ENCODE measurements at places on chromosomes 7 and 10.
A peak's percentile ranks its signal among the peaks of the same experiment; 100 is the strongest.

GRCh38 chr10:126242397-126243260 lies 145.6 kb downstream of the ADAM12 start:
- DNase-seq, result no peak

DNA sequence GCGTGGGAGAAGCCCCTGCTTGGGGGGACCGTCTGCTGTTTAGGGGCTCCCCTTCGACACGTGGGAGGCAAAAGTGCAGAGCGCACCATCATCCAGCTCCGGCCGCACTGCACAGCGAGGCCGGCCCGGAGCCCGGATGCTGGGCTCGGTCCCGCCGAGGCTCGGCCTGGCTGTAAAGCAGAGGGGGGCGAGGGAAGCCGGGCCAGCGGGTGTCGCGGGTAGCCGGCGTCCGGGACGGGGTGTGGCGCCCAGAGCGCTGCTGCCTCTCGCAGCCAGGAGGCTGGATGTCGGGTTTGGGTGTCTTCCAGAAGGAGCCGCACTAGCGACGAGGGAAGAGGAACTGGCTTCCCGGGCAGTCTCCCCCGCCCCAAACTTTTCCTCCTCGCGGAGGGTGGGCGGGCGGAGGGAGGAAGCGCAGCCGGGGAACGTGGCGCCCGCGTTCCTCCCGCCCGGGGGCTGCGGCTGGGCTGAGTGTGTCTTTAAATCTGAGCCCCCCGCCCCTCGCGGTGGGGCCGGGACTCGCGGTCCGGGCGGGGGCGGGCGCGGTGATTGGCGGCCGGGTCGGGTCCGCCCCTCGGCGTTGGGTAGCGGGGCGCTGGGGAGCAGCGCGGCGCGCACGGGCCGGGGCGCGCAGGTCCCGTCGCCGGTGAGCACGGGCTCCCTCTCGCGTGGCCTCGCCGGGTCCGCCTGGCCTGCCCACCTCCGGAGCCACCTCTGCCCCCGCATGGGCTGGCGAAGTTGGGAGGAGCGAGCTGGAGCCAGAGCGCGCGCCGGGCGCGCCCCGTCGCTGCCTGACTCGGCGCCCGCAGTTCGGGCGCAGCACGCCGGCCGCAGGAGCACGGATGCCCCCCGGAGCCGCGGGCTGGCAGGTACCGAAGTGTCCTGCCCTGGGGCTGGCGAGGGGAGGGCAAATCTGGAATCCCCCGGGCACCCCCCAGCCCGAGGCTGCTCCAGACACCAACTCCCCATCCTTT lies at the start of gene PALD1:
Gene PALD1, plus strand, starts transcription at position 577 of the 974 bp plus-strand sequence. CDS start 47,185 bp downstream, outside the sequence.
- peak; percentile 82 for DNase-seq

DNA sequence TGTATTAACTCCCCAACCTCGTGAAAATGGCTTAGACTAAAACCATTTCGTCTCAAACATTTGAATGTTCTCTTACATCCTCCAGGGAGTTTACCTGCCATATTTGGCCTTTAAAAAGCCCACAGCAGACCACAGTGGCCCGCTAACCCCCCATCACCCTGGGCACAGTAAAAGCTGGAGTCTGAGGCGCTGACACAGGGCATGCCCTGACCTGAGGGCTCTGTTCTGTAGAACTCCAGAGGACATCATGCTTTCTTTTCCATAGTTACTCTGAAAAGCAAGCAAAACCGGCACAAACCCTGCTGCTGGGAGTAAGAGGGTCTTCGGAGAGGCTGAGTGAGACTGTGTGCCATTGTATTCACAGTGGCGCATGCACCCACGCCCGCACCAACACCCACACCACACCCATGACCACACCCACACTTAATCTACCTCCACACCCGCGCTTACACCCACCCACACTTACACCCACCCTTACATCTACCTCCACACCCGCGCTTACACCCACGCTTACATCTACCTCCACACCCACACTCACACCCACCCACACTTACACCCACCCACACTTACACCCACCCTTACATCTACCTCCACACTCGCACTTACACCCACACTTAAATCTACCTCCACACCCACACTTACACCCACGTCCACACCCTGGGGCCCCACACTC lies 32.1 kb downstream of the LRRC27 start:
- DNase-seq, result no peak

GRCh38 chr7:29345590-29345989 lies 151.0 kb downstream of the CHN2 start:
- no peak for DNase-seq

DNA sequence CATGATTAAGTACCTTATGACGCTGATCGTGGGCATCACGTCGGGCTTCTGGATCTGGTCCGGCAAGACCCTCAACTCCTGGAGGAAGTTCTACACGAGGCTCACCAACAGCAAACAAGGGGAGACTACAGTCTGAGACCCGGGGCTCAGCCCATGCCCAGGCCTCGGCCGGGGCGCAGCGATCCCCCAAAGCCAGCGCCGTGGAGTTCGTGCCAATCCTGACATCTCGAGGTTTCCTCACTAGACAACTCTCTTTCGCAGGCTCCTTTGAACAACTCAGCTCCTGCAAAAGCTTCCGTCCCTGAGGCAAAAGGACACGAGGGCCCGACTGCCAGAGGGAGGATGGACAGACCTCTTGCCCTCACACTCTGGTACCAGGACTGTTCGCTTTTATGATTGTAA lies 2.5 kb downstream of the FZD1 start:
- no peak for DNase-seq

GRCh38 chr10:11705722-11706121 lies 36.5 kb upstream of the ECHDC3 start:
- DNase-seq, result no peak

GRCh38 chr10:130409331-130409730 lies 273.1 kb downstream of the GLRX3 start:
- peak; percentile 3 for DNase-seq

GRCh38 chr7:92641921-92642511 lies 51.8 kb upstream of the FAM133B start:
- DNase-seq, result peak; percentile 80

DNA sequence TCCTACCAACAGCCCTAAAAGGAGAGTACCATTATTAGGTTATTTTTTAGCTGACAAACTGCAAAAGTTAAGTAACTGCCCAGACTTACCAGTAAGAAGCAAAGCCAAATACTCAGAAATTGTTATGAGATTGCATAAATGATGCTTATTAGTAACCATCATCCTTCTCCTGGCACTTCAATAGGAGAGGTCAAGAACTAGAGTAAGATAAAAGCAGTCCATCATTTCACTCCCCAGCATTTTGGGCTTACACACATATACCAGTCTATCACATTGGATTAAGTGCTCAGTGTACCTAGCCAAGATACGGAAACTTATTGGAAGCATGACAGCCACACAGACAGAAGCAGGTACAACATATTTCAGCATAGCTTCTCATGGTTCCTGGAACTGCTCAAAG lies 142.8 kb upstream of the EGR2 start:
- DNase-seq, result no peak

DNA sequence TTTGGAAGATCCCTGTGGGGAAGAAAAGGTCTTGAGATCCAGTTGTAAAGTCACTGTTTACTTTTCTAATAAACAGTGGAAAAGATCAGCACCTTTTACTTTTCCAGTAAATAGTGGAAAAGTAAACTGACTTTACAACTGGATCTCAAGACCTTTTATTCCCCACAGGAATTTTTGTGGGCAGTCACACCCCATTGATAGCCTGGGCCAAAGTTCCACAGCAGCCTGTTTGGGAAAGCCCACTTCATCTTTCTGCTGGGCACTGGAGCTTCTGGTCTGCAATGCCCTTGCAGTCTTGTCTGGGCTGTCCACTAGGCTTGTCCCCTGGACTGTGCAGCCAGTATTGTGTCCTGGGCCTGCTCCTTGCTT lies 50.2 kb downstream of the ADCY1 start:
- DNase-seq, result peak; percentile 33

GRCh38 chr10:113609704-113610108 lies 54.1 kb downstream of the NRAP start:
- DNase-seq, result no peak

GRCh38 chr7:45160417-45160881 lies 2.9 kb downstream of the RAMP3 start:
- DNase-seq, result no peak

DNA sequence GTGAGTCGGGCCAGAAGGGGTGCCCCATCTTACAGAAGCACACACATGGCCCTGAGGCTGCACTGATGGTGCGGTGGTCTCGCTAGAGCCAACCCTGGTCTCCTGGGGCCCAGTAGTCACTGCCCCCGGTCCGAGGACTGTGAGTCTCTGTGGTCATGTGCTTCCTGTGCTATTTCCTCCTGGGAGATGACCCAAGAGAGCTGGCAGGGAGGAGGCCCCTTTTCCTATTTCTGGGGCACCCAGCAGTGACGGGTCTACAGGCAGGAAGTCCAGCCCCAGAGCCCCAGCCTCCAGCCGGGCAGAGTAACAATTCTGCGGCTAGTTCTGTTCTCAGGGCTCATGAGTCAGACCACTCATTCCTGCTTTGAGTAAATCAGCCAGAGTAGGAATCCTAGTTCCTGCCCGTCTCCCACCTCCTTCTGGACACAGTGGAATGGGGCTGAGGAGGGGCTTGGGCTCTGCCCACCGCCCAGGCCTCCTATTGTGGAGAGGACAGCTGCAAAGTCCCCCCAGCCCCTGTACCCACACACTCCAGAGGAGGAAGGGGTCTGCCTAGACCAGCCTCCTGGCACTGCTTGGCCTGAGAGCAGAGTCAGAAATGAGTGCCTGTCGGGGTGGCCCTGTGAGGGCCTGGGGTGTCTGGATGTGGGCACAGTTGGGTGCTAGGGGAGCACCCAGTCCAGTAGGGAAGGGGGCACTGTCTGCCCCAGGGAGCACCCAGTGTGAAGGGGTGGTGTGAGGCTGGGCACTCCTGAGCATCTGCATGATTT lies 80.5 kb upstream of the PPIF start:
- no peak for DNase-seq

- DNase-seq, result no peak
These were observed 794 bp downstream of the MBL2 start for GRCh38 chr10:52771534-52772445.

- DNase-seq, result no peak
These were observed 141.8 kb downstream of the C7orf25 start for GRCh38 chr7:42770114-42770513.

DNA sequence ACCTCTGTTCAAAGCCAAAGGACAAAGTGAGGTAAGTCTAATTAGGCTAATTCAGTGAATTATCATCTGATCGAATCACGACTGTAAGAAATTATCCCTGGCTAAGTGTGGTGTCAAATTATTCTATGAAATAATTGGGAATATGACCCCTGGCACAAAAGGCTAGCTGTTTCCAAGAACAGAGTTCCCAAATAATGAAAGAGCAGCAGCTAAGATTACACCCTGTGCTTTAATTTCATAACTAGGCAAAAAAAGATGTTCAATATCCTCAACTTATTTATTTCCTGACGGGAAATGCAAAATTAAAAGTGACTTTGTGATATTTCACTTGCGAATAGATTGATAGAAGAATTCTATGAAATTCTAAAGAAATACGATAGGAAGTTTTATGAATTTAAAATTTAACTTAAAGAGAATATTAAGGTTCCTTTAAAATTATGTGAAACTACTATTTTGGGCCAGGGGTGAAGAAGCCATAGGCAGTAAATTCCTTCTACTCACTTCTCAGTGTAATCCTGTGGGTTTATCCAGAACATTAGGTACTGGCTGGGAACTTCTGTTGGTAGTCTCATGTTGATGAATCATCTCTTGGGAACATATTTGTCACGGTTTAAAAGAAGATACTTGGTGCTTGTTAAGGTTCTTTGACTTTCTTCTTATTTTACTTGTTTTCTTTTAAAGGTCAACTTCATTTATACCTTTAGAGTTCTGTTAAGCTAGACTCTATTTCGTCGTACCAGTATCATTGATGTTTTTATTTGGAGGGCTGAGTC lies 148.5 kb downstream of the POLR1F start:
- DNase-seq, result no peak

DNA sequence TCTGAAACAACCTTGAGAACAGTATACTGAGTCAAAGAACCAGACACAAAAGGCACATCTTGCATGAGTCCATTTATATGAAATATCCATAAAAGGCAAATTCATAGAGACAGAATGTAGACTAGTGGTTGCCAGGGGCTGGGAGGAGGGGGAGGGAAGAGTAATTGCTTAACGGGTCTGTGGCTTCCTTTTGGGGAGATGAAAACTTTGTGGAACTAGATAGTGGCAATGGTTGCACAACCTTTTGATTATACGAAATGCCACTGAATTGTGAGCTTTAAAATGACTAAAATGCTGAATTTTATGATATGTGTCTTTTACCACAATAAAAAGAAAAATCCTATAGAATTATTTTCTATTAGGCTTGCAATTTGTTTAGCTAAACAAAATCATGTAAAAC lies 16.8 kb downstream of the ADRB1 start:
- DNase-seq, result no peak

GRCh38 chr7:148570510-148570909 lies 20.1 kb upstream of the C7orf33 start:
- DNase-seq, result no peak

- DNase-seq, result no peak
These were observed 65.5 kb upstream of the GRB10 start for GRCh38 chr7:50848203-50848602.

DNA sequence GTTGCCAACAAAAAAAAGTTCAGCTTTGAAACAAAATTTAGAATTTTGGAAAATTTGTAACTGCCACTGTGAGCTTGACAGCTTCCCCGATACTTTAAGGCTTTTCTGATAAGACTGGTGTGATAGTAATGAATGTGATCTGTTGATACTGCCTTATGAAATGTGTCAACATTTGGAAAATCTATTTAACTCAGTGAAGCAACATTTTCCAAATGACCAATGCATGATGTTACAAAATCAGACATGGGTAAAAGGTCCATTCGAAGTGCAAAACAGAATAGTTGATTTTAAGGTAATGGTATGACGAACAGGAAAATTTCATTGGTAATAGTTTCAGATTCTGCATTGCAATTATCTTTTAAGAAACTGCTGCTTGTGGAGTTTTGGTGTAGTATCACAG lies 175.4 kb downstream of the SEM1 start:
- DNase-seq, result no peak

DNA sequence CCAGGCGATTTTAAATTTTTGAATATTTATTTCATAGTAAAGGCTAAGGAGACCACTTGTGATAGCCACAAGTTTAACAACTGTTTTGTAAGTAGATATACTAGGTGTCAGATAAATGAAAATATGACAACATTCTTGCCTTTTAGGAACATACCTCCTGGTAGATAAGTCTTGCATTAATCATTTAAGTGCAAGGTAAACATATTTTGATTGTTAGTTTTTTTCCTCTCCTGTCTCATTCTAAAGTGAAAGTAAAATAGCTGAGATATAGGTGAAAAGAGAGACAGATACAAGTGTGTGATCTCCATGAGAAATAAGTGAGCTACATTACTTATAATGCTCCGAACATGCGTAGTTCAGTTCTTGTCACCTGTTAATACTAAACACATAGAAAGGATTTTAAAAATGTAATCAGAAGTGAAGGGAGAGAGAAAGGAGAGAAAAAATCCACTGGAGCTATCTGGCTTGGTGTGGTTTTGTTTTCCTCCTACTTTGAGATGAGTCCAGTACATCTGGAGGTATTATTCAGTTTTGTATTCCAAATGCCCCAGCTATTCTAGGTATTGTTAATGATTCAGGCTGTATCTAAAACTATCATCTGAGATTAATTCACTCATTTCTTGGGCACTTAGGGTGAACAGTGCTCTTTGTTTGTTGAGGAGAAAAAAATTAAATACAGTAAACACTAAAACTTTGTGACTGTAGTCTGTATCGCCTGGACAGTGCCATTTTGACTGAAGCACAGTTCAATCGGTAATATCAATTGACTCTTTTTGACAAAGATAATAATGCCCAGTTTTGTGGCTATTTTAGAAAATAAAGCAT lies 21.2 kb downstream of the GLCCI1 start:
- no peak for DNase-seq
